ENCODE measurements at places on chromosomes 5 and 9.

GRCh38 chr5:37696190-37697021, 143.4 kb downstream of the GDNF start:
- DNase-seq = no peak

DNA sequence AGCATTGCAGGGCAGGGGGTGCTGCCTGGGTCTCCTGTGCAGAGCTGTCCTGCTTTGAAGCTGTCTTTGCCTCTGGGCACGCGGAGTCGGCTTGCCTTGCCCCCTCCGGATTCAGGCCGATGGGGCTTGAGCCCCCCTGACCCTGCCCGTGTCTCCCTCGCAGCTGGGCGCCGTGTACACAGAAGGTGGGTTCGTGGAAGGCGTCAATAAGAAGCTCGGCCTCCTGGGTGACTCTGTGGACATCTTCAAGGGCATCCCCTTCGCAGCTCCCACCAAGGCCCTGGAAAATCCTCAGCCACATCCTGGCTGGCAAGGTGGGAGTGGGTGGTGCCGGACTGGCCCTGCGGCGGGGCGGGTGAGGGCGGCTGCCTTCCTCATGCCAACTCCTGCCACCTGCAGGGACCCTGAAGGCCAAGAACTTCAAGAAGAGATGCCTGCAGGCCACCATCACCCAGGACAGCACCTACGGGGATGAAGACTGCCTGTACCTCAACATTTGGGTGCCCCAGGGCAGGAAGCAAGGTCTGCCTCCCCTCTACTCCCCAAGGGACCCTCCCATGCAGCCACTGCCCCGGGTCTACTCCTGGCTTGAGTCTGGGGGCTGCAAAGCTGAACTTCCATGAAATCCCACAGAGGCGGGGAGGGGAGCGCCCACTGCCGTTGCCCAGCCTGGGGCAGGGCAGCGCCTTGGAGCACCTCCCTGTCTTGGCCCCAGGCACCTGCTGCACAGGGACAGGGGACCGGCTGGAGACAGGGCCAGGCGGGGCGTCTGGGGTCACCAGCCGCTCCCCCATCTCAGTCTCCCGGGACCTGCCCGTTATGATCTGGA, 2.7 kb downstream of the CEL start:
- DNase-seq = no peak

DNA sequence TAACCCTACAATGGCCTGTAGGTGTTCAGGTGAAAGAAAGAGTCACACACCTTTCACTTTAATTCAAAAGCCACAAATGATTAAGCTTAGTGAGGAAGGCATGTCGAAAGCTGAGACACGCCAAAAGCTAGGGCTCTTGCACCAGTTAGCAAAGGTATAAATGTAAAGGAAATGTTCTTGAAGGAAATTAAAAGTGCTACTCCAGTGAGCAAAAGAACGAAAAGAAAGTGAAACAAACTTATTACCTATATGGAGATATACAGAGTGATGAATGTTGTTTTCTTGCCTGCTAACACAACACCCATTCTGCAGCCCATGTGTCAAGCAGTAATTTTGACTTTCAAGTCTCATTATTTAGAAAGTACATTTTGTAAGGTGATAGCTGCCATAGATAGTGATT, 254.2 kb upstream of the SLC24A2 start:
- no peak for DNase-seq

DNA sequence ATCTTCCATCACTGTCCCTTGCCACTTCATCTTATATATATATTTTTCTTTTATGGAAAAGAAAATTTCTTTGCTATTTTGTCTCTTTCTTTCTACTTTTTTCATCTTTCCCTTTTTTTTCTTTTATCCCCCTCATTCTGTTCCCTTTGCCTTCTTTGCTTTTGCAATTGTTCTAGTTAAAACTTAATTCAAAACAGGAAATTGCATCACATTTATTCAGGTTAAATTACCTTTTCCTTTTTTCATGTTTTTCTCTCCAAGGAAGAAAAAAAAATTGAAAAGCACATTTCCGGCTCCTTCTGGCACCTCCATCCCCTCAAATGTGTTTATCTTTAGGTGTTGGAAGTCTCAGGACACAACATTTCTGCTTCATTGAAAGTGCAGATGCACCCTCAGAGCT, 176.9 kb downstream of the FGF1 start:
- no peak for DNase-seq

DNA sequence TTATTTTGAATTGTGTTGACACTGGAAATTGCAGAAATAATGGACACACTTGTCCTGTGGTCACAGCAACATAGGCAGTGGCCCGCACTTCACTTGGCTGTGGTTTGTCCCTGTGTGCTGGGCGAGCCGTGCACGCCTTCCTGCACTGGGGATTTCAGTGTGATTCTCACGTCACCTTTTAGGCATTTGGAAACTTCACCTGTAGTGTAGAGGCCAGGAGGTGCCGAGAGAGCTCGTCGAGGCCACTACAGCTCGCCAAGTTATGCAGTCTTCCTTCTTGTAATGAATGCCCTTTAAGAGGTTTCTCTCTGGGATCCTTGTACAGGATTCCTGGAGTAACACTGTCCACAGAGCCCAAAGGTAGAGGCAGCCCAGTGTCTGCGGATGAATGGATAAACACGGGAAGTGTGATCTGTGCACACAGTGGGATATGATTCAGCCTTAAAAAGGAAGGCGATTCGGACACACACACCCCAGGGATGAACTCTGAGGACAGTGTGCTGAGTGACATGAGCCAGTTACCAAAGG, 14.7 kb downstream of the TRAF2 start:
- DNase-seq = no peak

DNA sequence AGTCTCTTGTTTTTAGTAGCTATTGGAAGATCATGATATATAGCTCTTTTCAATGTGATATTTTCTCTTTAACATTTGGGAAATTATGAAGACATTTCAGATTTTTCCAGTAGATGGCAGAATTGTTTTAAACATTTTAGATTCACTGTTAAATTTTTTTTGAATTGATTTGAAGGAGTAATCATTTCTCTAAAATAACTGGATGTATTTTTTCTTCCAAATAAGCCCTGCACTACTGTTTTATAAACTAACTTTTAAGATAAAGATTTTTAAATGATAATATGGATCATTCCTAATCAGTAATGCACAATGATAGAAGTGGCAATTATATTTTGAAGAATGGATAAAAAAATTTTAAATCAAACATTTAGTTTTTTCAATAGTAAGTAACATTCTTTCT, 14.2 kb downstream of the NDUFAF2 start:
- DNase-seq = no peak

GRCh38 chr9:120944434-120944843, 17.8 kb upstream of the TRAF1 start:
- DNase-seq = no peak

DNA sequence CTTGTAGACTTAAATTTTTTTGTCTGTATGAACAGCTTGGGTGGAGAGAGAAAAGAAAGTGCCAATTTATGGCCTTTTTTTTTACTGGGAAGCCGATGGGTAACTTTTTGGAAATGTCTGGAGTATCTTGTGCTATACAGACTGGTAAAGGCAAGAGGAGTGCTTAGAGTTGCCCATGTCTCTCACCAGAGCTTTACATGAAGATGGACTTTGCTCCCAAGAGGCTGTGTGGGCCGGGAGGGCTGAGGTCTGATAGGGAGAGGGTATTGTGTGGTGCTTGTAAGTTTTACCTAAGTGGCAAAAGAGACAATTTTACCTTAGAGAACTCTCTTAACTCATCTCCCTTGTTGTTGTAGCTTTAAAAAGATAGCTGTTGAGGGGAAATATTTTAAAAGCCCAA, 203.2 kb downstream of the SEMA6A start:
- no peak for DNase-seq

DNA sequence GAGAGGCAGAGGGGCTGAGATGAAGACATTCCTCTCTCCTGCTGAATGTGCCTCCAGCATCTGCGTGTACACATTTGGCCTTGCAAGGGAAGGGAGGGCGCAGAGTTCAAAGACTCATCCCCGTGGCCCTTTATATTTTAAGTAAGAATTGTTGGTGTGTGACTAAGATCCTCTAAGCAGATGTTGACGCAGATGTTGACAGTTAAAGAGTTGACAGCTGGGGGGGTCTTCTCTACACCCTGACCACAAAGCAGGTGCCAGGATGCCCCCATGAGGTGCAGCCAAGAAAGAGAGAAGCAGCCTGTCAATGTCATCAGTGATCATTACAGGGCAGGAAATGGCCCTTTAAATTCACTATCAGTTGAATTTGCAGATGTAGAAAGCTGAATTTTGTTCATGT, 262.9 kb downstream of the IRX1 start:
- no peak for DNase-seq

DNA sequence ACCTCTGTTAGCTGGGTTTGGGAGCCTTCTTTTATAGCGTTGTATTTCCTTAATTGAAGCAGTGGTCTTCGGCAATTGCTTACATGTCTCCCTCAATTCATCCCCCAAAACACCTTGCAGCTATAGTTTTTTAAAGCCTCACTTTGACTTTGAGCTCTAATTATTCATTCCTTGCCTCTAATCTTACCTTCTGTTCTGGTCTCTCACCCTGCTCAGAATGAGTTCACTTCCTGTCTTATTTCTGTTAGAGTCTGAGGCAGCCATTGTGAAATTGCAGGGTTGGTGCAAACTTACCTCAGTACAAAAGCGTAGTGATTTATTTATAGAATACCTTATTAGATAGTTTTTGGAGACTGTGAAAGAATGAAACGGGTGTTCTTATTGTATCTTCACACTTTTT, 35.0 kb downstream of the AOPEP start:
- DNase-seq = no peak

DNA sequence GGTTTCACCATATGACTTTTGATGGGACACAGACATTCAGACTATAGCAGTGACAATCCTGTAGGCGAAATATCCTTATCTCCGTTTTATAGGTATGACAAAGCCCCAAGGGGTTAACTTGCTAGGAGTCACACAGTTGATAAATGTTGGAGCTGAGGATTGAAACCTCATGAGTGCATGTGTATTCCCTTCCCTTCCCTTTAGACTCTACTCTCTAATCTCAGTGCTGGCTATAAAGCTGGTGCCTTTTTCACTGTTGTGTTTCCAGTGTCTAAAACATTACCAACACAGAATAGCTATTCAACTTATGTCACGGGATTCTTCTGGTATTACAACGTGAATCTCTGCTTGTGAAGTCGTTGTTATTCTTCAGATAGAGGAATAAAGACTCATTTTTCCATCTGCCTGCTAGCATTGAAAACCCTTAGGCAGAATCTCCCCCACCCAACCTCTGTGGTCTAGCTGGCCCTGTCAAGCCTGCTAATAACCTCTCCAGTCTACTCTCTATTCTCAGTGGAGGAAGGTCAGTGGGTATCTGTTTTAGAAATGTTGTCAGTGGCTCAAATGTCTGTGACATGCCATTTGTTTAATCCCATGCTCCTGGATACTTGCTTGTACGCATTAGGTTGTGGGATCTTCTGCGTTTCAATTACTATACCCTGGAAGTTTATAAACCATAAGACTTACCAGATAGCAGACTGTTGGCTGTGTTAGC, 121.2 kb downstream of the TLE4 start:
- no peak for DNase-seq

- no peak for DNase-seq
Observed at GRCh38 chr5:171806976-171807747, 21.5 kb downstream of the SMIM23 start.

GRCh38 chr5:153601377-153601776, 110.9 kb downstream of the GRIA1 start:
- no peak for DNase-seq

DNA sequence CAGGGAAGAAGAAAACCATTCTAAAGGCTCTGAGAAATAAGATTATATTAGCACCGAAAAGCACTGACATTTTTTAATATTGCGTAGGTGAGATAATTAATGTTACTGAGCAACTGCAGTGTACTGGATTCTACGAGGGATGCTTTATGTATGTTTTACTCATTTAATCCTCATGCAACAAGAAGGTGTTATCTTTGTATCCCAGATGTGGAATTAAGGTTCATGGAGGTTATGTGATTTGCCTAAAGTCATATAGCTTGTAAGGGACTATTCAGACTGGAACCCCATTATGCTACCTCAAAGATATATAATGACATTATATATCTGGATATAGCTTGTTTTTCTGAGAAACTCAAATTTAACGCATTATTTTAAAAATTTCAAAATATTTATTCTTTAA, 2.5 kb downstream of the FBXO4 start:
- no peak for DNase-seq

GRCh38 chr5:122846051-122846550, 688 bp downstream of the SNX24 start:
- DNase-seq = peak; percentile 48

Measured in H54 (cell line).